GM03348 (cell line): ENCODE measurements at places on chromosomes 16 and 17.

GRCh38 chr16:10988164-10988803 is 43.9 kb downstream of the CLEC16A start:
- no peak for DNase-seq

GRCh38 chr17:57554826-57555635 is 190.1 kb downstream of the CCDC182 start:
- no peak for DNase-seq

DNA sequence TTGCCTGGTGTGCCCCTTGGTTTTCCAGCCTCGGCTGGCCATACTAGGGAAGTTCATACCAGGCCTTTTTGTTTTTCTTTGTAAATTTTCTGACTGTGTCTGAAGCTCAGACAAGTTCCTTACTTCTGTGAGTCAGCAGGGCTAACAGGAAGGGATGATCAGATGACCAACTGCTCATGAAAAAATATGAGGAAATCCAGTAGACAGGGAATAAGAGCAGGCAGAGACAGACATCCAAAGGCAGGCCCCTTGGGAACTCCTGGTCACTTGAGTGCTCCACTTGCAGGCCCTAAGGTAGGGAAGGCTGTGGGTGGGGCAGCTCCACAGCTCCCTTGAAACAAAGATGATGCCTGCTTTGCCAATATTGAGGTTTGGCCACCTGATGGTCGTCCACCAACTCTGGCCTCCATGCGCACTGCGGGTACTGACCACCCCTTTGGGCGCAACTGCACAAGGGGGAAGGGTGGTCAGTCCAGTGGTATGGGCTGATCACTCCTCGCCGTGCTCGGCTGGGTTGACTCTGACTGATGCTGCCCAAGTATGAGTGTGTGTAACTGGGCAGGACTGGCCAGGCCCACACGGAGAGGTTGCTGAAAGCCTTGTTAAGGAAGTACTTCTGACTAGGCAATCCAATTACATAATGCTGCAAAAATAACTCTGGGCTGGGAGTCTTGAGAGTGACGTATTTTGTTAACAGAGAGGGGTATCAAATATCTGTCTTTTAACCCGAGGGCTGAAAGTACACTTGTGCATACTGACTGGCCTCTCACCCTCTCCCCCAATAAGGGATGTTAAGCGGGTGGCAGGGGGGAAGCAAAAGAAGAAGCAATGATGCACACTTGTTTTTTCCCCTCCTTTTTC is 20.8 kb upstream of the ZFHX3 start:
- peak; percentile 85 for DNase-seq

DNA sequence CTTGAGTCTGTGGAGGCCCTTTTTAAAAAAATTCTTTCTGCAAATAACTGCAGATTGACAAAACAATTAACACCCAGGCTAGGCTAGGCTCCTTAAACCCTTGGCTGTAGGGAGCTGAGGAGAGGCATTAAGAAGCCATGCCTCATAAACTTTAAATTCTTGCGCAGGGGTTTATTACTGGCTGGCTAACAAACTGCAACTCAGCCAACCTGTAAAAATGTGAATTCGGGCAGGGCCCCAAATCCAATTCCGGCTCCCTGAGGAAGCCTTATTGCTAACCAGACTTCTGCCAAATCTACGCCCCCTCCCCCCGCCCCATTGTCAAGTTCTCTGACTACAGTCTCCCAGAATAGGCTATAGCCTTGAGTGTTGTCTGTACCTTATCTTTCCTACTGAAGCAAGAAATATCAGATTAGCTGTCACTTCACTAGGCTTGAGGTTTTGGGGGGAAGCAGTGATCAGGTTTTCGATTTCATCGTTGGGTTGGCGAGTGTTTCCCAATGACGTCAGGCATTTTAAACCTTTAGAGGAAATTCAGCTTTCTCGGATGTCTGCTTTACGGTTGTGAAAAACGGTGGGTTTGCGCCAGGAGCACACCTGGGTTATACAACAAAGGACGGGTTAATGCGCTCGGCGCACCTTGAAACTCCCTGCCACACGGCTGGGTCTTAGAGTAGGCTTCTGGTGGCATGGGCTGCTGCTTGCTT is 2.0 kb downstream of the CDH3 start:
- no peak for DNase-seq

GRCh38 chr17:58336456-58337209 is 8.0 kb upstream of the TSPOAP1 start:
- peak; percentile 80 for DNase-seq

- DNase-seq: no peak
Measured at GRCh38 chr16:27344721-27345120, 30.9 kb downstream of the IL4R start.

GRCh38 chr17:81924557-81925532 is 2.7 kb downstream of the MAFG start:
- no peak for DNase-seq

DNA sequence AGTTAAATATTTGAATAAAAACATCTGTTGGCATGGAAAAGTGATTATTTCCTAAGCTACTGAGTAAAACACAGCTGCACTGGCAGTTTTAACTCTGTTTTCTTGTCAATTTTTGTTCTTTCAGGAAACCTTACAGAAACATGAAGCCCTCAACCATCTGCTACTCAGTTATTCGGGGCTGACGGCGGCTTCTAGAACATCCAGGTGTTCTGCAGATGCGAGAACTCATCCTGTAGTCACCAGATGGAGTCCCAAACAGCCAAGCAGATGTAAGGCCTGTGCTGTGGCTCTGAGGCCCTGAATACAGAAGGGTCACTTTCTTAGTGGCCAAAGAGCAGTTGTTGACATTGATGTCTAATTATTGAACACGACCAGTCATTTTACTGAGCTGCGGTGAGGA is 15.5 kb downstream of the ARSG start:
- no peak for DNase-seq

- DNase-seq: no peak
Measured at GRCh38 chr17:4947010-4947410, 1.3 kb downstream of the PFN1 start.

DNA sequence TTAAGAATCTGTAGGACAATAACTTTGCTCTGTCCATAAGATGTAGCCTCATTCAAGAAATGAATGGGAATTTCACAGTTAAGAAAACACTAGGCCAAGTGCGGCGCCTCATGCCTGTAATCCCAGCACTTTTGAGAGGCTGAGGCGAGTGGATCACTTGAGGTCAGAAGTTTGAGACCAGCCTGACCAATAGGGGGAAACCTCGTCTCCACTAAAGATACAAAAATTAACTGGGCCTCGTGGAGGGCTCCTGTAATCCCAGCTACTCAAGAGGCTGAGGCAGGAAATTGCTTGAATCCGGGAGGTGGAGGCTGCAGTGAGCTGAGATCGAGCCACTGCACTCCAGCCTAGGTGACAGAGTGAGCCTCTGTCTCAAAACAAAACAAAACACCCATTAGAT is 19.9 kb upstream of the RSL1D1 start:
- DNase-seq: no peak

DNA sequence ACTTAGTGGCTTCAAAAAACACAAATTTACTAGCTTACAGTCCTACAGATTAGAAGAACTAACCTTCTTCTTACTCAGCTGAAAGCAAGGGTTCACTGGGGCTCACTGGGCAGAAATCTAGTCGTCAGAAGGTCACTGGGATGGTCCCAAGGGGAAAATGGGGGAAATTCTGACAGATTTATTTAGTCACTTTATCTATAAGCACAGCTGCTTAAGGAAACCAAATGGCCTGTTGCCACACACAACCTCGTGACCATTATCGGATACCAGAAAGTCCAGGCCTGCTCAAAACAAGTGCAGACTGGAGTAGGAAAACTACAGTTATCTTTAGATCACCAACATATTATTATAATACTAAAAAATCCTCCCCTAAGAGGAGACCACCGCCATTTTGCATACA is 374.6 kb upstream of the ASIC2 start:
- no peak for DNase-seq

DNA sequence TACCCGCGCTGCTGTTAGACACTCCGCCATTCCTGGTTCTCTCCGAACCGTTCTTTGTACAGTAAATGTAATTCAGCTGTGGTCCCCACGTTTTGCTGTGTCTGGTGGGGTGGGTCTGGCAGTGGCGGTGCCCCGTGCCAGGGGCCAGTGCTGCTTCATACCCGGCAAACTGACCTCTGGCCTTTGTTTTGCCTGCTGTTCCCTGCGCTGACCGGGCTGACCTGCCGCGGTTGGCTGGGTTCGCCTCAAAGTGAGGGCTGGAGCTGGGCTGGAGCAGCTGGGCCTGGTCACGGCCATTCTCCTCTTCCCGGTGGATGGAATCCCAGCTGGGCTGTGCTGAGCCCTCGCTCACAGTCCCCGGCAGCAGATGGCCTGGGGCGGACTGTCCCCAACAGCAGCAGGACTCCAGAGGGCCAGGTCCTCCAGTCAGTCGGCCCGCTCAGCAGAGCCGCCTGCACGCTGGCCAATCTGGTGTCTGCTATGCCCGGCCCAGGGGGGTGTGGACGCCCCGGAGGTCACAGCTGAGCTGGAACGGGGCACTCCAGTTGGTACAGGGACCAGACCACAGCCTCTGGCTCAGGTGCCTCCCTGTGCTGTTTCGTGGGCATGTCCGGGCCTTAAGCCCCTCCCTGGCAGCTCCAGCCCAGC is 1.5 kb upstream of the WFIKKN1 start:
- DNase-seq: no peak

DNA sequence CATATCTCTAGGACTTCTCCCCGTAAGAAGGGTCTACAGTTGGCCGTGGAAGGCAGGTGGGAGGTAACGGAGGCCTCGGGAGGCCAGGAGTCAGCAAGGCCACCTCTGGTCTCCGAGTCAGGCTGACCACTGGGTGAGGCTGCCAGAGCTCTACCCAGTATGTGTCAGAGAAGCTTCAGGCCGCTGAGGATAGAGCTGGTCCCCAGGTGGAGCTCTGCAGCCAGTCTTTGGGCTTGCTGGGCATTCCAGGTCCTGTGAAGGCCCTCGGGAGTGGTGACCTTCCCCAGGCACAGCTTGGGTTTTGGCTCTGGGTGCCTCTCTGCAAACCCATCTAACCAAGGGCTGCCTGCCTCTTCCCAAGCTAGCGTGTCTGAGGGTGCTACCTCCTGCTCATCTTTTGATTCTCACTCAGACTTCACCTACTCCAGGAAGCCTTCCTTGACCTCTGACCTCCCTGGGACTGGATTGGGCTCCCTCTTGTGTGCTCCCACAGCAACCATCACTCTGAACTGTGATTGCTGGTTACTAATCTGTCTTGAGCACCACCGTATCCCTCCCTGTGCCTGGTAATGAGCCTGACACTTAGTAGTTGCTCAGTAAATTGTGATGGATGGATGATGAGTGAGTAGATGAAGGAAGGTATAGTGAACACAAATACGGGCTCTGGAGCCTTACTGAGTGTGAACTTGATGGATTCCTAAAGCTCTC is 22.3 kb downstream of the RHBDL3 start:
- DNase-seq: no peak

DNA sequence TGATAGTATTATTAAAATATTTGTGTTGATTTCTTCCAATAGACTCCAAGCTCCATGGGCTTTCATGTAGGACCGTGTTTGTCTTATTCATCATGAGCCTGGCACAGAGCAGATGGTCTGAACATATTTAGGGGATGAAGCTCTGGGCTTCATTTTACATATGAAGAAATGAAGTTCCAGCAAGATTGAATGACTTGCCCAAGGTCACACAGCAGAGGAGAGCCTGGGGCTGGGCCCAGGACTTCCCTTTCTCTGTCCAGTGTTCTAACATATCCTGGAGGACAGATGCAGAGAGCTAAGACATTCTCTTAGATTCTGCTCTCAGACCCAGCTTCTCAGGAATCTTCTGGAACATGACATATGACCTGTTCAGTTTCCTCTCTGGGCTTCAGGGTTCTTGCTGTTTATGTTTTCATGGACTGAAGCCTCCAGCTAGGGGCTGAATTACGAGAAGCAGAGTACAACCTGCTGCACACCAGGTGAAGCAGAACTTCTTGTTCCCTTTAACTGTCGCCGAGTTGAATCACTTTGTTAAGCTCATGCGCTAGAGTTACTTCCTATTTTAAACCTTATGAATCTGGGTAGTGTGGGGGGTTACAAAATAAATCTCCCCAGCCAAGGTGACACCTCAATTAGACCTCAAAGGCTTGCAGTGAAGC is 53.6 kb downstream of the GPRC5B start:
- DNase-seq: no peak

- DNase-seq: peak; percentile 82
Measured at GRCh38 chr17:82021107-82021899, 1.4 kb downstream of the CENPX start.

GRCh38 chr16:598823-599739 is 9.2 kb downstream of the RAB40C start:
- DNase-seq: no peak

- no peak for DNase-seq
Measured at GRCh38 chr16:68233085-68233834, 2.7 kb downstream of the ESRP2 start.

DNA sequence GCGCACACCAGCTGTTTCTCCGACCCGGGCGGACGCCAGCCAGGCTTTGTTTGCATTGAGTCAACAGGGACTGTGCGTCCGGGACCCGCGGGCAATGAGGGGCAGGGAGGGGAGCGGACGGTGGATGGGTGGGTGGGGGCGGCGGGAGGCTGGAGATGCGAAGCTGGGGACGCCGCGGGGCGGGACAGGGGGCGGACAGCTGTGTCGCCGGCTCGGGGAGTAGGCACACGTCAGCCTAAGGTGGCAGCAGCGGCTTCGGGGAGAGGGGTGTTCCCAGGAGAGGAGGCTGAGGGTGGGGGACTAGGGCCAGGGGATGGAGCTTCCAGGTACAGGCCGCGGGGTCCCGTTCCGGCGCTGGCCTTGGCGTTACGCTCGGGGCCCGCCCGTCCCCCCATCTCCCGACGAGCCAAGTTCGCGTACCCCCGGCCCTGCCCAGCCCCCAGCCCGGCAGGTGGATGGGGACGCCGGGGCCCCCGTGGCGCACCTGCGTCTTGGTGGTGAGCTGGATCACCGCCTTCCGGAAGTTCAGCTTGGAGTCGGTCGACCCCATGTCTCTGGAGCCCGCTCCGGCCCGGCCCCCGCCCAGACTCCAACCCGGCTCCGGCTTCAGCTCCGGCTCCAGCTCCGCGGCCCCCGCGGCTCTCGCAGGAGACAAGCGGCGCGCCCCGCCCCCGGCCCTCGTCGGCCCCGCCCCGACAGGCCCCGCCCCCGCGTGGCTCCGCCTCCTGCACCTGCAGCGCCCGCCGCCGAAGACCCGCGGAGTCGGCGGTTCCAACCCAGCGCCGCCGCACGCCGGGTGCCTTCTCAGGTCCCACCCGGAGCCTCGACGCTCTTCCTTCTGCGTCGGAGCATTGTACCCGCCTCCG is at the start of gene HID1:
HID1 (minus strand) TSS at position 653 of the 866 bp plus-strand sequence; CDS start at position 550, 103 bp downstream.
- DNase-seq: peak; percentile 68

- DNase-seq: peak; percentile 61
Measured at GRCh38 chr17:37787055-37787757, 42.3 kb upstream of the HNF1B start.

GRCh38 chr17:81815646-81815986 is 11.7 kb downstream of the GCGR start:
- DNase-seq: no peak

- no peak for DNase-seq
Measured at GRCh38 chr16:88553739-88554138, 16.5 kb upstream of the ZC3H18 start.
